ENCODE measurements at places on chromosomes 16 and 17. TPM values are rescaled to one million over a fixed set of nuclear protein-coding genes. Genes with fewer than 3 reads are reported as not detected.

The ESRP2 gene
- total RNA-seq = 0.66 TPM

The ST6GALNAC1 gene
- total RNA-seq = not detected

The RPH3AL gene
- total RNA-seq = 7.0 TPM

The EVPLL gene
- not detected for total RNA-seq

Measured in endothelial cell of umbilical vein (primary cell).